ENCODE measurements at places on chromosomes 13 and 19.

GRCh38 chr13:113393226-113393562 is 29.3 kb upstream of the GRTP1 start:
- no peak for DNase-seq

DNA sequence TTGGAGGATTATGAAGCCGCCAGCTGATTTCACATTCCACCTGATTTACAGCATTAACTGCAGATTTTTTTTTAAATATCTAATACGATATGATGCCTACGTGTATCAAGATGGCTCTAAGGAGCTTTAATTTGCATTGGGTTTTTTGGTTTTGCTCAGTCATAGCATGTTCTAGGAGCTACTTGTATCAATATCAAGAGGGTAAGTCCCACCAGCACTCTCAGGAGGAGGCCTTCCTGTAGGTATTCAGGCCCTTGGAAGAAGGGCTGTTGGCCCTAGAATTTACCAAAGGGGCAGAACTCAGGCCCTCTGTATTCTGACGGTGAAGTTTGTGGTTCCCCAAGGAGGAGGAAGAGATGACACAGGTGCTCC is 97.2 kb upstream of the IPO5 start:
- no peak for DNase-seq

DNA sequence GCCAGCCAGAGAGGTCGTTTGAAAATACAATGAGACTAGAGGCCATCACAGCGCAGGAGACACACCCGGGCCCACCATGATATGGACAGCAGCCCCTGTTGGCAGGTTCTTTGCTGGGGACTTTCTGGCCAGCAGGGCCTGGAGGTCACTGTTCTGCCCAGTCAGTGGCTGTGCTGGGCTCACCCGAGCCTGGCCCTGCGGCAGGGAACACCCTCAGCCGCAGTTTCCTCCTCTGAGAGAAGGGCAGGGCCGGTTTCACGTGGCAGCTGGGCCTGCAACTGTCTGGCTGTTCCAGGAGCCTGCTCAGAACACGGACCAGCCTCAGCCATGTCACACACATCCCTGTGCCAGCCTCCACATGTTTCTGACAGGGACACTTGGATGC is 39.4 kb downstream of the ADPRHL1 start:
- DNase-seq: no peak

- DNase-seq: no peak
Measured at GRCh38 chr13:71828117-71828516, 38.9 kb downstream of the DACH1 start.

DNA sequence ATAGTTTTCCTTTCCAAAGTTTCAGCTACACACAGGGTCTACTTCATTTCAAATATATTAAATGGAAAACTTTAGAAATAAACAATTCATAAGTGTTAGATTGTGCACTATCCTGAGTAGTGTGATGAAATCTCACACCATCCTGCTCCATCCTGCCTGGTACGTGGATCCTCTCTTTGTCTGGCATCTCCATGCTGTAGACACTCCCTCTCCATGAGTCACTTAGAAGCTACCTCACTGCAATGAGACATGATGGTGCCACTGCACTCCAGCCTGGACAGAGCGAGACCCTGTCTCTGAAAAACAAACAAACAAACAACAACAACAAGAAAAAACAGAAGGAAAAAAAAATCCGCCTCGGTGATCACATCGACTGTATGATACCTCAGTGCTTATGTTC is 191.8 kb downstream of the PCCA start:
- DNase-seq: no peak

DNA sequence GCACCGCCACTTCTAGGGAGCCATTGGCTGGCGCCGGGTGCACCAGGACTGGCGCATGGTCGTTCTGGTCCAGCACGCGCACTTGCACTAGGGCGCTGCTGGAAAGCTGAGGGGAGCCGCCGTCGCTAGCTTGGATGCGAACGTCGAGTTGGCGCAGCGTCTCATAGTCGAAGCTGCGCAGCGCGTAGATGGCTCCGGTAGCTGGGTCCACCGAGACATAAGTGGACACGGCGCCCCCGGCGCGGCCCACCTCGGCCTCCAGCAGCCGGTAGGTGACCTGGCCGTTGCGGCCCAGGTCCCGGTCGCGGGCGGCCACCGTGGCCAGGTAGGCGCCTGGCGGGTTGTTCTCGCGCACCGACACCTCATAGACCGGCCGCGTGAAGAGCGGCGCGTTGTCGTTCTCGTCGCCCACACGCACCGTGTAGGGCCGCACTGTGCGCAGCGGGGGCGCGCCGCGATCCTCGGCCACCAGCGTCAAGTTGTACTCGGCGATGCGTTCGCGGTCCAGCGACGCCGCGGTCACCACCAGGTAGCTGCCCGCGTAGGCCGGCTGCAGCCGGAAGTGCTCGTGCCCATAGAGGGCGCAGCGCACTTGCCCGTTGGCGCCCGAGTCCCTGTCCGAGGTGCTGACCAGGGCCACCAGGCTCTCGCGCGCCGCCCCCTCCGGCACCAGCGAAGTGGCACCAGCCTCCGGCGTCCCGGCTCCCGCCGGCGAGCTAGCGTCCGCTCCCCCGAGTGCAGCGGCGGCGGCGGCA is 1.7 kb downstream of the PCDH8 start:
- DNase-seq: peak; percentile 75

DNA sequence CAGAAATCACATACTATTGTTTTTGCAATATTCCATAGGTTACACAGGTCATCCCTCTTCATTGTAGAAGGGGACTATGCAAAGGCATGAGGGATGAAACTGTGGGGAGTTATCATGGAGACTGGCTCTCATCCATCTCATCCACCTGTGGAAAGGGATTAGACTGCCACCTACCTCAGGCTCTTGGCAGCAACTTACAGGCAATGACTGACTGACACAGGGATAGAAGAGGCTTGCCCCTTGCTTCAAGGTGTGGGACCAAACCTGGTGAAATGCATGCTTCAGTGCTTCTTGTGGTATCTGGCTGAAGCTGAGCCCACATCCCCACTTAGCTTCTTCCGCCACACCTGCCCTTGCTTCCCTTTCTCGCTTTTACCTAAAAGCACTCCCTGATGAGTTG is 341.3 kb downstream of the GPC5 start:
- no peak for DNase-seq

DNA sequence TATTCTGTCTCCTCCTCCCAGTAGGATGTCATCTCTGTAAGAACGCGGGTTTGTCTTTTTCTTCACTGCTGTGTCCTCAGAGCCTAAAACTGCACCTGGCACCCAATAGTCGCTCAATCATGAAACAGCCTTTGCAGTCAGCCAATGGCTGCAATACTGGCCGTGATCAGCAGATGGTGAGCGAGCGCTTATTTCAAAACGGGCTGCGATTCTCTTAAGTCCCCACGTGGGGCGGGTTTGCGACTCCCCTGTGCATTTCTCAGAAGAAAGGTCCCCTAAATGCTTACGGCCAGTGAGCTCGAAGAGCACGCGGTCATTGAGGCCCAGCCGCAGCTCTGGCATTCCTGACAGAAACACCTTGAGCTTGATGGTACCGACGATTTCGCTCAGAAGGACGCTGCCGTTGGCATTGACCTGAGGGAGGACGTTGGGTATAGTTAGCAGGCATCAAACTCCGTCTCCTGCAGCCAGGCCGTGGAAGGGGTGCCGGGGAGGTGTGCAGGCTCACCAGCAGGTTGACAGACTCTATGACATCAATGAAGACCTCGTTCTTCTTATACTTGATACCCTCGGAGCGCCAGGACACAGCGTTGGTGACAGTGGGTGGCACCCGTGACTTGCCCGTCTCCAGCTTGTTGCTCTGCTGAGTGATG is 6.0 kb downstream of the AP1M2 start:
- DNase-seq: peak; percentile 87

DNA sequence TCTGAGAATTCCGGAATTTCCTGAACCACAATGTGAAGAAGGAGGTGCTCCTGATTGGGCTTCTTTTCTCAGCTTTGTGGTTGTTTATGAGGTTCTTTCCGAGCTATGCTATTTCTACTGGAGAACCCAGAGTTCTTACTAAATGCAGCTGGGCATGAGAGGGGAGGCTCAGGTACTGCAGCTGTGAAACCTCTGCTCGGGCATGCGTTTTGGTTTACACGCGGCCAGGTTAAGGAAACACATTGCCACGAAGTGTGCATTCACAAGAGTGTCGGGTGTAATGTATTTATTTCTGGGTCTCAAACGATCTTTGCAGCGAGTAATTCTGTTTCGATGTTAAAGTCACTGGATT is 661 bp upstream of the MIR17HG start:
- DNase-seq: no peak

DNA sequence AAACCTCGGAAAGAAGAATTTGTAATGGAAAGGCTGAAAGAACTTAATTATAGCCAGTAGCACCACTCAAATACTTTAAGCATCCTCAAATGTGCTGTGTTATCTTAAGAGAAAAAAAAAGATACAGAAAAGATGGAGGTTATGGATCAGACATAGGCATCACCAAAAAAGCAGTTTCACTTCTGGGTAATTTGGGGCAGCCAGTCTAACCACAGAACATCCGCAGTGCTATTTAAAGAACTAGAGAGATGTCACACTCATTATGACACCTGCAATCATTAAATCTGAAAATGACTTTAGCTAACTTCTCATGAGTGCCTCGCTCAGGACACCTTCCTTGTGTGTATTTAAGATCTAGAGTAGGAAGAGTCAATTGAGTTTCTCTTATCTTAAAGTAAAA is 211.8 kb downstream of the RBM26 start:
- no peak for DNase-seq

DNA sequence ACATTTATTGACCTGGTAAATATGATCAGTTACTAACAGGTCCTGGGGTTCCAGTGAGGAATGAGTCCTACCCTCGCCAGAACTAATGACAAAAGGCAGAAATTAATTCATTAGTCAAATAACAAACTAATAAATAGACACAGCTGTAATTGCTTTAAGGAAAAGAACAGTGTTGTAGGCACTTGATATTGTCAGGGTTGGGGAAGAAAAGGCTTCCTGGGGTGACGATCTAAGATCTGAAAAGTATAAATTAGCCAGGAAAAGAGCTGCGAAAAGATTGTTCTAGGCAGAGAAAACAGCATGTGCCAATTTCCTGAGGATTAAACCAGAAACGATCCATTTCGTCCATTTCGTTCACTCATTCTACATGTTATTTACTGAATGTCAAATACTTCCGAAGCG is 670 bp upstream of the CHAF1A start:
- DNase-seq: no peak

DNA sequence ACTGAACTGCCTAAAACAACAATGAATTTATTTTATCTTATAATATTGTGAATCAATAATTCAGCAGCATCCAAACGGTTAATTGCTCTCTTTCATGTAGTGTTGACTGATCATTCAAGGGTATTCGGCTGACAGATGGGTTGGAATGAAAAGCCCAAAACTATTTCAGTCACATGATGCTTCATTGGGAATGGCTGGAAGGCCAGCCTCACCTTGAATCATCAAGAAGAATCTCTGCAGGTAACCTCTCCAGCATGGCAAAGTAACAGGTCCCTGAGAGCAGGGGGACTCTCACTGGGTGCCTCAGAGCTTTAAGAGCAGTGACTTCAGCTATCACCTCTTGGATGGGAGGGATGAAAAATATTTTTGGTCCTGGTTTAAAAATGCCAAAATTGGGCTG is 1395.7 kb downstream of the OLFM4 start:
- DNase-seq: no peak

DNA sequence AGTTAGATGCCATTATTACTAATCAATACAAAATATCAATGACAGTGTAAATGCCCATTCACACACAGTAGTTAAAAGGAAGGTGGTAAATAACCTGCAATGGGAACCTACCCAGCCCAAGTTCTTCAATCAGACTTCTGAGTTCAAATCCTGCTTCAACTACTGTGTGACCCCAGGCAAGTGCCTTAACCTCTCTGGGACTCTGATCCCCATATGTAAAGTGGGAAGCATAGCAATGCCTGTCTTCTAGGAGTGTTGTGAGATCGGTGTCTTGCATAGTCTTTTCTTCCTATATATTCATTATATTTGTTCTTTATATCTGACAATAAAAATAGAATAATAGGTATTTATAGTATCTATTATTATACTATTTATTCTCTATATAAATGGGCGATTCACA is 6.9 kb downstream of the TIMM13 start:
- DNase-seq: no peak

- DNase-seq: no peak
Measured at GRCh38 chr19:2888731-2889224, 11.9 kb upstream of the ZNF57 start.

- no peak for DNase-seq
Measured at GRCh38 chr13:31011901-31012654, 79.6 kb downstream of the TEX26 start.
